ENCODE measurements at places on chromosomes 4 and X. TPM values are rescaled to one million over a fixed set of nuclear protein-coding genes. Genes with fewer than 3 reads are reported as not detected.

DNA sequence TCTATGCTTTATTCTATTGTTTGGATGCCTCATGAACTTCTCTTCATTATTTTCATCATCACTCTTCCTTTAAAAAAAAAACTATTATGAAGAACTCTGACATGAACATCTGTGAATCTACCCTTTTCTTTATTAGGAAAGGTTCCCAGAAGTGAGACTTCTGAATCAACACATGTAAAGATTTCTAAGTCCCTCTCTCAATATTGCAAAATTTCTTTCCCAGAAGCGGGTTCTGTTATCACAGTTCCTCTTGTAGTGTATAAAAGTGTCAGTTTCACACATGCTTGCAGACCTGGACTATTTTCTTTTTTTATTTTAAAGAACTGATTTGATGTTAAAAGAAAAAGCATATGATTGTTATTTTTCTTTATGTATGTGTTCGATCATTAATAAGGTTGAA is 330.8 kb upstream of the KLF3 start:
- no peak for DNase-seq

GRCh38 chr4:182555997-182556418 is 312.8 kb downstream of the TENM3 start:
- DNase-seq, result no peak

- no peak for DNase-seq
Measured at GRCh38 chr4:78024576-78025091, 32.5 kb upstream of the FRAS1 start.

- DNase-seq, result no peak
Measured at GRCh38 chr4:23130845-23131244, 438.1 kb downstream of the GBA3 start.

Gene SOX3
- total RNA-seq, result not detected

Gene APOO
- total RNA-seq, result 5.6 TPM

Gene LDOC1
- 137 TPM for total RNA-seq

Gene ARX
- total RNA-seq, result not detected

Gene CYLC1
- total RNA-seq, result not detected

Measured in aorta (tissue), 5 donors.